ENCODE measurements at places on chromosomes 7 and 10.
A peak's percentile ranks its signal among the peaks of the same experiment; 100 is the strongest.

DNA sequence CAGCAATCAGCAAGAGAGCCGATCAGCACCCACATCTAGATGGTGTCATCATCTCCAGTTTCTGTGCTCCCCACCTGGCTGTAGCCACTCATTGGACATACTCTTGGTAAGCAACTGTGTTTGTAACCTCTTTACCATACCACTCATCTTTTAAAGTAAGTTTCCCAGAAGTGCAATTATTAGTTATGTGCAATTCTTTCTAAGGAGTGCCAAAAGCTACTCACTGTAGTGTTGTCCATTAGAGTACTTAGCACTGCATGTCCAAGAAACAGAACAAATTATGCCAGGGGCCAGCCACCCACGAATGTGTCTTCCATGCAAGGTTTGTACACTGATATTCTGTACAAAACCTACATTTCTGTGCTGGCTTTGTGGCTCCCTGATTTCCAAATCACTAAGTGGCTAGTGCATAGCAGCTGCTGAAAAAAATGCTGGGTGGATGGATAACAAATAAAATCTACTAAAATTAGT is 131.9 kb downstream of the SRPK2 start:
- no peak for DNase-seq

GRCh38 chr10:86018735-86019058 is 347.9 kb downstream of the GRID1 start:
- no peak for DNase-seq

DNA sequence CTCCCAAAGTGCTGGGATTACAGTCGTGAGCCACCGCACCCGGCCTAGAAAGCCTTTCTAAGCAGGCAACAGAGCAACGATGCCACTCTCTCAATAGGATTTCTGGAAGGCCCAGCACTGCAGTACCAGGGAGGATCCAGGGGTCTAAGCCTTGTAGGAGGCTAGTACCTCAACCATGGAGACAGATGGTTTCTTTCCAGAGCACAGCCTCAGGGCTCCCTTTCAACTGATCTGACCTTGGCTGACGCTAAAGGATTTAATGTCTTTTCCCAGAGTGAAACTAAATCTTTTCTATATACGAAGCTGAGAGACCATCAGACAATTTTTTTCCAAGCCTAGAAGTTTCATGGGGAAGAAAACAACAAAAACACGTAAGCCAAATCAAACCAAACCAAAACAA is 78.0 kb downstream of the WDR11 start:
- no peak for DNase-seq

GRCh38 chr7:4610768-4611467 is 71.2 kb upstream of the FOXK1 start:
- DNase-seq, result peak; percentile 44

DNA sequence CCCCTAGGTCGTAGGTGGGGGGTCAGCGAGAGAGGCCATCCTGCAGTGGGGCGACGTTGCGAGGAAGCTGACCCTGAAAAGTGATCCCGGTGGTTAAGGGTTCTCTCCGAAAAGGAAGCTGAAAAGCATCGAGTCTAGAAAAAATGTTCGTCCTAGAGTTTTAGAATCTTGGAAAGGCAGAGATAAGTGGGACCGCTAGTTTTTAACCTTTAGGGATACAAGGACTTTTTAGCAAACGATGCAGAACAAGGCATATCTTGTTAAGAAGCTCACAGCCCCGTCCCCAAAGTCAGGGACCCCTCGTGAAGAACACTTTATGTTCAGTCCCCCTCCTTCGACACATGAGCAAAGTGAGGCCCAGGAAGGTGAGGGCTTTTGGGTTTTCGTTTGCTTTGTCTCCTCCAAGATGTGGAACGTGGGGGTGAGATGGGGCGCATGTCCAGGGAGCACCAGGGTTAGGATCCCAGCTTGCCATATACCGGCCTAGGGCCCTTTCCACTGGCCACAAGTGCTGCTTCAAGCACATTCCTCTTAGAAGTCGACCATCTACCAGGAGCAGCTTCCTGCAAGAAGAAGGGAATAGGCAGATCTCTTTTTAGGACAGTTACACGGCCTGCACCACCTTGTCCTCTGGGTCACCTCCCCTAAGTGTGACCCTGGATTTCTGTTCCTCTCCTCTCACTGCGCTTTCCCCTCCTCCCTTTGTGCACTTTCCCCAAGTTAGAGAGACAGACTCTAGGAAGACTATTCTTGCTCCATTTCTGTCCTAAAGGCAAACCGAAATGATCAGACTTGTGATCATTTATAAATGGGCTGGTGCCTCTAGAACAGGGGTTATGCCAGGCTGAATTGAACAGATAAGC is 969 bp downstream of the SLC35G1 start:
- no peak for DNase-seq

DNA sequence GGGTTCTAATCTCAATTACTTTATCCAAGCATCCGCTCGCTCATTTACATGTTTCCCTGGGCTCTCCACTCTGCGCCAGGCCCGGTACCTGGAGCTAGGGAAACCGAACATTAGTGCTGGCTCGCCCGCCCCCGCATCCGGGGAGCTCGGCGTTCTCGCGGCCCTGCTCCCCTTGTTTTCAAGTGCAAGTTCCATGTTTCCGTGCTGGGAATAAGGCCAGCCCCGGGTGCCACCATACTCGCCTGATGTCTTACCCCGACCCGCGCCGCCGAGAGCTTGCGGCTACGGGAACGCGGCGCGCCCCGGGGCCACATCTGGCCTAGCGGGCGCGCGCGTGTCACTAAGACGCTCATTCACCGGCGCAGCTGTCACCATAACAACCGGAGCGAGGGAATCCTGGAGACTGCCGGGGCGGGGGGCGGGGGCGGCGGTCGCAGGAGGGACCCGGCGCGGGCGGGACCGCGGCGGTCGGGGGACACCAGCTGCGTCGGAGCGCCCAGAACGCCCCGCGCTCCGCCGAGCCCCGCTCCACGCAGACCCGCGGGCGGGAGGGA is at the start of gene NEURL1:
Gene NEURL1, plus strand, starts transcription at position 344 of the 554 bp plus-strand sequence. CDS start 683 bp downstream, outside the sequence.
- DNase-seq, result no peak

DNA sequence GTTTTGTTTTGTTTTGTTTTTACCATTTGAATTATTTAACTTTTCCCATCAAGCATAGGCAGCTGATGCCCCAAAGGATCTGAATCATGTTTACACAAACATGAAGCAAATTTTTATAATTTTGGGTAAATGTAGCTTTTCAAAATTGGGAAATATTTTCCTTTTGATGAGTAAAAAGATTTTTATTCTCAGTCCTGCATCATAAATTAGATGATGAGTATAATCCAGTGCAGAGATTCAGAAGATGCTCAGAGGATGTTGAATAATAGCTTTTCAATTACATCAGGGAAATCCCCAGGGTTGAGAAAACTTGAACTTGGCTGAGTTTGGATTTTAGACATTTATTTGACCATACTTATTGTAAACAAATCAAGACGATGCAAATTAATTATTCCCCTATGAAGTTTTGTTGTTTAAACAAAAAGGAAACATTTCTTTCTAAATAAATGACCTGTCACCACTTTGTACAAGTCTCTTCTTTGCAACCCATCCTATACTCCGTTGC is 121.7 kb downstream of the FAM204A start:
- DNase-seq, result no peak

- no peak for DNase-seq
Measured at GRCh38 chr10:15116225-15116624, 19.1 kb downstream of the RPP38 start.

- DNase-seq, result no peak
Measured at GRCh38 chr7:40530292-40530691, 395.5 kb downstream of the SUGCT start.

DNA sequence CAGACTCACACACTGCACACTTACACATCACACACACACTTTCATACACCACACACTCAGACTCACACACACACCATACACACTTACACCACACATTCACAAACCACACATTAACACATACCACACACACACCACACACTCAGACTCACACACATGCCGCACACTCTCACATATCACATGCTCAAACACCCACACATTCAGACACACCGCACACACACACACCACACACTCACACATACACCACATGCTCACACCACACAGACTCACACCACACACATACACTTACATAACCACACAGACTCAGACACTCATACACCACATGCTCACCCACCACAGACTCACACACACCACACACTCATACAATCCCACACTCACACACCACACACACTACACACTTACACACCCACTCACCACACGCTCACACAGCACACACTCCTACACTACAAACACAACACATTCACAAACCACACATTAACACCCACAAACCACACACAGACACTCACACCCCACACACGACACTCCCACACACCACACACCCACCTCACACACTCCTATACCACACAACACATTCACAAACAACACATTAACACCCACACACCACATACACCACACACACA is 125.4 kb downstream of the EVX1 start:
- DNase-seq, result no peak

- no peak for DNase-seq
Measured at GRCh38 chr10:61284222-61284890, 168.8 kb downstream of the TMEM26 start.

GRCh38 chr7:25665903-25666670 is 437.8 kb upstream of the NPVF start:
- no peak for DNase-seq

DNA sequence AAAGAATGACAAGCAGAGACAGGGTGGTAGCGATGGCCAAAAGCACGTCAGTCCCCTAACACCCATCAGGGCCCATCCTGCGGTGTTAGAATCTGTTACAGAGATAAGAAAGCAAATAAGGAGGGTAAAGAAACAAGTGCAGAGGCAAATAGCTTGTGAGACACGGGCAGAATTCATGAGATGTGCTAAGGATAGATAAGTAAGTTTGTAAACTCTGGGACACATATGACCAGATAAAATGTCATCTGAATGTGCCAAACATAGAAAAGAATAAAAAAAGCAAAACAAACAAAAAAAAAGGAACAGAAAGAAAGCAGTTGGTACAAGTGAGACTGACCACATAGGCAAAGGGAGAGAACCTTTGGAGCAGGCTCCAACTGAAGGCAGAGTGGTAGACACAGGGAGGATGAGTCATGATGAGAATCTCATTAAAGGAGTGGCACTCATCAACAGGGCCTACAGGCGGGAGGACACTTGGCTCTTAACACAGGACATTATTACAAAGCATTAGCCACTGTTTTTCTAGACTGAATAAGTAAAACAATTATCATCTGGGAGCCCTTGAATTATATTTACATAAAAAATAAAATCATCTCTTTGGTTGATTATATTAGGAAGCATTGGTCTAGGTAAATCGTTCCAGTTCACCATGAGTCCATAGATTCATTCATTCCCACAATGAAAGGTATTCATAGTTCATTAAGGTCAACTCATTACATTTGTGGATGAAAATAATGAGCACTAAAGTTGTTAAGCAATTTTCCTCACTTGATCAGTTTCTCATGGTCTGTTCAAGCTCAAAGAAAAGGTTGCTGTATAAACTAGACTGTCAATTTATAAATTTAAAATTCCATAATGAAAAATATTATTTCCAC is 21.5 kb upstream of the EPHB6 start:
- DNase-seq, result no peak

GRCh38 chr10:133088956-133089800 is 1.5 kb downstream of the ADGRA1 start:
- no peak for DNase-seq

GRCh38 chr7:156948361-156948760 is 1.2 kb upstream of the NOM1 start:
- DNase-seq, result no peak

DNA sequence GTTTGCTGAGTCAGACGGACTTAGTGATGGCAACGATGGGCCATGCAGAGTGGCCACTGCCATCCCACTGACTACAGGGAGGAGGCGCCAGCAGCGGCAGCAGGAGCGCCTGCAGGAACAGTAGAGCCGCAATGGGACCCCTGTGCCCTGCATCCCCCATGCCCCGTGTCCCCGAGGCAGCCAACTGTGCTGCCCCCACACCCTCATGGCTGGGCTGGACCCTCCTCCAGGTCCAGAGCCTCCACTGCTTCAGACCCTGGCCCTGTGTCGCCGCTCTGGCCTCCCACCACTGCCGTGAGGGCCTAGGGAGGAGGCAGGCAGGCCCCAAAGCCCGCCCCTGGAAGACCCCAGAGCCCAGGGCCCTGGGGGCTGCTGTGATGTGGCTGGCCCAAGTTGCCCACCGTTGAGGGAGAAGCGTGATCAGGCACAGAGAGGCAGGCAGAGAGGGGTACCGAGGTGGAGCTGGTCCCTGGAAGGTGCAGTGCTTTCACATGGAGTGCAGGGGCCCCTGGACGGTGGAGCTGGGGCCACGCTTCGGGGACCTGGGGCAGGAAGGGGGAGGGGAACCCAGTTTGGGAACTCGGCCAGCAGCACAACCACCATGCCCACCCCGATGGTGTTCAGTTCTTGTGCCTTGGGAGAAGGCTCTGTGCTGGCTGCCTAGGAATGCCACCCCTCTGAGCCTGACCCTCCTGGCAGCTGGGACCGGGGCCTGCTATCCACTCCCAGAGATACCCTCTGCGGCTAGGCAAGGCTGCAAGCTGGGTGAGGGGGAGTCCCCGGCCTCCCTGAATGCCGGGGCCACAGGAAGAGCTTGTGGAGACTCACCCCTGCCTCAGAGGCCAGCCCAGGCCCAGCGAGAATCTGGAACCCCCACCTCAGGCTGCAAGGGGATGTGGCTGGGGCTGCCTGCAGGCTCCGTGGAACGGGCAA is 32.6 kb downstream of the DKK1 start:
- DNase-seq, result no peak

DNA sequence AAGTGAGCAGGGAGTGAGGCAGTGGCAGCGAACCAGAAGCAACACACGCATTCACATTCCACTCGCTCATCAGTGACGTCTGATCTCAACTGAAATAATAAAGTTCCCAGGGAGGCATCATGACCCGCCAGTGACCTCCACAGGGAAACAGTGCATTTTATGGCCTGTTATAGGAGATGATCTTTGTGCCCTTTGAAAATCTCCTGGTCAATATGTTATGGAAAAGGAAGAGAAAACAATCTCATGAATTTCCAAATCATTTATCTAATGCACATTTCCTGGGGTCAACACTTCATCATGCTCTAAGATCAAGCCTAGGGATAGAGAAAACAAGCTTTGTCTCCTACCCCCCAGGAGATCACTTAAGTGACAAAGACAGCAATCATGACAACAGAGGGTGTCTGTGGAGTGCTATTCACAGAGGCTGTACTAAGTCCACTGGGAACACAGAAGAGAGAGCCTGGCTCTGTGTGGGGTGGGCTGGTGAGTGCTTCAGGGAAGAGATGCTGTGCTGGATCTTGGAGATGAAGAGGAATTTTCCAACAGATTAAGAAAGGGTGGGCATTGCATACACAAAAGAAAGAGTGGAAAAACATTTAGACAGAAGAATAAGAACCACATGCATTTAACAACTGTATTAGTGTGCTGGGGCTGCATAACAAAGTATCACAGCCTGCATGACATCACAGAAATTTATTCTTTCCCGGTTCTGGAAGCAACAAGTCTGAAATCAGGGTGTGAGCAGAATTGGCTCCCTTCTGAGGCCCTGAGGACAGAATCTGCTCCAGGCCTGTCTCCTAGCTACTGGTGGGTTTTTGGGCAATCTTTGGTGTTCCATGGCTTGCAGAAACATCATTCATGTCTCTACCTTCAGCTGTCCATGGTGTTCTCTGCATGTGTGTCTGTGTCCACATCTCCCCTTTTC is 613.9 kb upstream of the IGFBP3 start:
- DNase-seq, result no peak

All from mesothelial cell of epicardium (in vitro differentiated cells).